ENCODE measurements at places on chromosomes 3 and 15.

DNA sequence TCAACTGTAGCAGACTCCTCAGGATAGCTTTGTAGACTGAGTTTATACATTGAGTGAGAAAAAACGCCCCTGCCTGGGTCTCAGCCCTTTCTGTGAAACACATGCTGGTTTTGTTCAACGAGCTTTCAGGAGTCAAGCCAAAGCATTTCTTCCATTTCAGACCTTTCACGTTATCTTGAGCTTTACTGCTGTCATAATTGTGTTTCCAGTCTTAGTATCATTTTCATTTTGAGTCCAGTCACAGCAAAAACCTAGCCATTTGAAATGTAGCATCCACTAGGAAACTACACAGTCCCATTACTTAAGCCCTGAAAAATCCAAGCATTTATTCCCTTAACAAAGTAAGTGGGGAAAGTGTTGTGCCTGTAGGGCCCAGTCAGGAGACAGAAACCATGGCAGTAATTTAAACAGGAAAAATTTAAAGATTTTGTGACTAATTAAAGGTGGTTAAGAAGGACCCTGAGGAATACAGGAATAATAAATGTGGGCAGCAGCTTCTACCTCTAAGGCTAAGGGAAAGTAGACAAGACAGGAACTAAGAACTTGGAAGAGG, 110.1 kb upstream of the ABHD17C start:
- DNase-seq: no peak

DNA sequence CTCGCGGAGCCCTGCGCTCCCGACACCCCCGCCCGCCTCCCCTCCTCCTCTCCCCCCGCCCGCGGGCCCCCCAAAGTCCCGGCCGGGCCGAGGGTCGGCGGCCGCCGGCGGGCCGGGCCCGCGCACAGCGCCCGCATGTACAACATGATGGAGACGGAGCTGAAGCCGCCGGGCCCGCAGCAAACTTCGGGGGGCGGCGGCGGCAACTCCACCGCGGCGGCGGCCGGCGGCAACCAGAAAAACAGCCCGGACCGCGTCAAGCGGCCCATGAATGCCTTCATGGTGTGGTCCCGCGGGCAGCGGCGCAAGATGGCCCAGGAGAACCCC, 464 bp downstream of the SOX2 start:
- DNase-seq: no peak

- no peak for DNase-seq
Measured at GRCh38 chr15:73602446-73602843, 30.7 kb downstream of the NPTN start.

GRCh38 chr3:141870091-141870687, 6.3 kb upstream of the ATP1B3 start:
- no peak for DNase-seq

DNA sequence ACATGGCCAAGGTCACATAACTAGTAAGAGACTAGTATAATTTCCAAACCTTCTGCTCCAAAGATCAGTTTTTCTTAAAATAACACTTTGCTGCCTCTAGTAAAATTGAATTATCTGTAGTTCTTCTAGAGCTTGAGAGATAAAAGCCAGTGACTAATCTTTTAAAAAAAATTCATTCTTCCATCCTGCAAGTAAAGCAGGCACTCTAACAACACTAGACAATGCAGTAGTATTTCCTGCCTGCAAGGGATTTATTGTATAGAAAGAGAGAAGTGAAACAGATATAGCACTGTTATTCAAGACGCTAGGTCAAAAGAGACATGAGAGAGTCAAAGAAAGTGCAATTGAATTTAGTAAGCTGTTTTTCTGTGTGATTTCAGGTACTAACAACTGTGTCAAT, 159.5 kb upstream of the TBC1D5 start:
- no peak for DNase-seq

DNA sequence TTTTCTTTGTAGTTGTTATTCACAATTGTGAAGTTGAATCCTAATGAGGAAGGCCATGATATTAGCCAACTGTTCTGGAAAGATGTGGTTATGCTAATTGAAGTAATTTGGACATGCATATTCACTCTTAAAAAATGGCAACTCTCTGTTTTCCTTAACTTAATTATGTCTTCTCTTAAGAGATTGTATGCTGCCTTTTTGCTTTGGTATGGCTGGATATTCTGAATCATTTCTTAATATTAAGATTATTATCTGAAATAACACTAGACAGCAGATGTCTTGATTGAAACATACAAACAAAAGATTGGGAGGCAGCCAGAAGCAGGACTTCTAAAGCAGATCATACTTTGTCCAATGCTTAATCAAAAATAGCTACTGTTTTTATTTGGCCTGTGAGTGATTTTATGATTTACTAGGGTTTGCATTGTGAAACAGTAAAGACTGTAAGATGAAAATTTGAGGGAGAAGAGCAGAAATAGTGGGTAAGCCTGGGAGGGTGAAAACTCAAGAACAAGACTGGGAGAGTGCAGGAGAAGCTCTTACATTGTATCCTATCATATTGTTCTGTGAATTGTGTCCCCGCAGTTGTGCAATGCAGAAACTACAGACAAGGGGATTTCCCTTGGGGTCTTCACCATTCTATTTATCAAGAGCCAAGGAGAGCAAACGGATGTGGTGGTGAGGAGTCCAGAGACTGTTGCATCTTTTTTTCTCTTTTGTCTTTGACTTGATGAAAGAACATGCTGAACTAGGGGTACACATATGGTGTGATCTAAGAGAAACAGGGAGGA, 554.8 kb downstream of the TUSC7 start:
- DNase-seq: no peak

DNA sequence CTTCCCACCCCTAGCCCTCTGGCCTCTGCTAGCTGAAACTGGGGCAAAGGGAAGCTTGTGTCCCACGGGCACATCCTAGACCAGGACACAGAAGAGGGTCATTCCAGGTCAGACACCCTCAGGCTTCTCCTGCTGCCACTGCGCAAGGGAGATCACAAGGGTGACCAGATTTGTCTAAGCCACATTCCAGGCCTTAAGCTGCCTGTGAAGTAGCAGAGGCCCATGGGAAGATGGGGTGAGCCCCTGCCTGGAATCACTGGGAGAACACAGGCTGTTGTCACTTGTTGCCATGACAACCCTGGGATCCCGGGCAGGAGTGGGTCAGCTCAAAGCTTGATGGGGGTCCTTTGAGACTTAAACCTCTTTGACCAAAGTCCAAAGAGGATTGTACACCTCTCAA, 10.8 kb downstream of the STRA6 start:
- DNase-seq: no peak

- DNase-seq: no peak
Measured at GRCh38 chr15:66832664-66833063, 130.6 kb downstream of the SMAD6 start.

- no peak for DNase-seq
Measured at GRCh38 chr3:2847062-2847841, 262.9 kb downstream of the IL5RA start.

- no peak for DNase-seq
Measured at GRCh38 chr3:183468424-183468823, 40.0 kb upstream of the MCF2L2 start.

DNA sequence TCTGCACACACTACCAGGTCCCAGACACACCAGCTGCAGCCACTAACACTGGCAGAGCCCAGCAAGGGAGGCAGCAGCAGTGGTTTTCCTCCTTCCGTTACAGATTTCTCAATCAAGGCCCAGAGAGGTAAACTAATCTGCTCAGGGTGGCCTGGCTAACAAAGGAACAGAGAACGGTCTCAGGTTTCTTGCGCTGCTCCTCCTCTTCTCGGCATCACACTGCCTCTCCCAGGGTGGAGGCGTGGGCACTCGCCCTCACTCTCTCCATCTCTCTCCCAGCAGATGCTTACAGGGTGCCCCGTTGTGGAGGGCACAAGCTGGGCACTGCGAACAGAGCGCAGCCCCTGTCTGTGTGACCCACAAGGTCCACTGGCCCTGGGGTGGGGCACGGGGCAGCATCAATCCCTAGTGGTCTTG, 228.7 kb downstream of the VPS13C start:
- DNase-seq: no peak

GRCh38 chr3:36477655-36478054, 97.4 kb downstream of the STAC start:
- DNase-seq: no peak

GRCh38 chr3:171168086-171168485, 141.6 kb upstream of the SLC2A2 start:
- no peak for DNase-seq

DNA sequence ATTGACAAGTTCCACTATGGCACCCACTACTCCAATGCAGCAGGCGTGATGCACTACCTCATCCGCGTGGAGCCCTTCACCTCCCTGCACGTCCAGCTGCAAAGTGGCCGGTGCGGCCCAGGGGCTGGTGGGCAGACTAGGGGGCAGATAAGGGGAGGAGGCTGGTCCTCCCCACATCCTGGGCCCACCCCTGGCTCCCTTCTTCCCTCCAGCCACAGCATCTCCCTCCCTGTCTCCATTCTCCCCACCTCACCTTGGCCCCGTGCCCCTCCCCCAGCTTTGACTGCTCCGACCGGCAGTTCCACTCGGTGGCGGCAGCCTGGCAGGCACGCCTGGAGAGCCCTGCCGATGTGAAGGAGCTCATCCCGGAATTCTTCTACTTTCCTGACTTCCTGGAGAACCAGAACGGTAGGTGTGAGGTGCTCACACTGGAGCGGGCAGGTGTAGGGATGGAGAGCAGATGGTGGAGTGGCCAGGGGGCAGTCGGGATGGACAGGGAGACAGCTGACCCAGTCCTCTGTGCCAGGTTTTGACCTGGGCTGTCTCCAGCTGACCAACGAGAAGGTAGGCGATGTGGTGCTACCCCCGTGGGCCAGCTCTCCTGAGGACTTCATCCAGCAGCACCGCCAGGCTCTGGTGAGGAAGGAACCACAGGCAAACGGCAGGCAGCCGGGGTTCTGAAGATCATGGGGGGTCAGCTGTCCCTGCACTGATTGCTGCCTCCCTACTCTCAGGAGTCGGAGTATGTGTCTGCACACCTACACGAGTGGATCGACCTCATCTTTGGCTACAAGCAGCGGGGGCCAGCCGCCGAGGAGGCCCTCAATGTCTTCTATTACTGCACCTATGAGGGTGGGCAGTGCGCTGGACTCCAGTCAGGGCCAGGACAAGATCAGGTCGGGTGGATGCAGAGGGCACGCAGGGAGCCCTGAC, 26.0 kb downstream of the NBEAL2 start:
- DNase-seq: no peak

GRCh38 chr3:110685630-110686029, 386.0 kb upstream of the NECTIN3 start:
- DNase-seq: no peak

DNA sequence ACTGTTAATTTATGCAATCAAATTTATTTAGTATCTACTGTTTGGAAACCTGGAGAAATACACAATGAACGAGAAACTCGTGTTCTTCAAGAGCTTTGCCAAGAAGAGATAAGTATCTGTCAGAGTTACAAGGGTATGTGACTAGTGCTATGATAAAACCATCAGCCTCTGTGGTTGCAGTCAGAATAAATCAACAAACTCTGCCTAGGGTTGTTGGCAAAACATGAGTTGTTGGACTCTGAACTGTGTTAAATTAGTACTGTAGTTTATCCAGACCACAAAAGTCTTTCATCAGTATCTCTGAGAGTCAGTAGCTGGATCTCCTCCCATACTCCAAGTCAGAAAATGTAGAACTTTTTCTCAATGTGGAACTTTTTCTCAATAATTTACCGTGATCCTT, 918.4 kb downstream of the NAALADL2 start:
- DNase-seq: no peak

- DNase-seq: no peak
Measured at GRCh38 chr3:67937498-67938118, 283.2 kb upstream of the SUCLG2 start.

GRCh38 chr3:25144430-25144829, 283.6 kb upstream of the RARB start:
- DNase-seq: no peak

- no peak for DNase-seq
Measured at GRCh38 chr3:108863799-108864135, 41.2 kb downstream of the TRAT1 start.

DNA sequence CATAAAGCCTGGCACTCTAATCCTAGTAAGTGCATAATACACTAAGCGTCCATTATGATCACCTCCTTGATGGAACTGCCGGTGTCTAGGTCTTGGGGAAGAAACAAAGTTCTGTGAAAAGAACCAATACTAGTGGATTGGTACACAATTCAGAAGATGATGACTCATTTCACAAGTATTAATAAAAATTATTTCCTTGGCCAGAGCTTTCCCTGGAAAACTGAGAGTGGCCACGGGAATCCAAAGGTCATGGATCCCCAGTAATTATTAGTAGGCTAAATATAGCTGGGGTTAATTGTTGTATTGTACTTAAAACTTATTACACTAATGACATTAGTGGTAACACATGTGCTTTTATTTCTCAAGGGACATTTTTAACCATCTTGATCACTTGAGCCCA, 808.0 kb upstream of the NR2F2 start:
- no peak for DNase-seq

- peak; percentile 48 for DNase-seq
Measured at GRCh38 chr3:57152151-57153143, 12.7 kb downstream of the IL17RD start.

DNA sequence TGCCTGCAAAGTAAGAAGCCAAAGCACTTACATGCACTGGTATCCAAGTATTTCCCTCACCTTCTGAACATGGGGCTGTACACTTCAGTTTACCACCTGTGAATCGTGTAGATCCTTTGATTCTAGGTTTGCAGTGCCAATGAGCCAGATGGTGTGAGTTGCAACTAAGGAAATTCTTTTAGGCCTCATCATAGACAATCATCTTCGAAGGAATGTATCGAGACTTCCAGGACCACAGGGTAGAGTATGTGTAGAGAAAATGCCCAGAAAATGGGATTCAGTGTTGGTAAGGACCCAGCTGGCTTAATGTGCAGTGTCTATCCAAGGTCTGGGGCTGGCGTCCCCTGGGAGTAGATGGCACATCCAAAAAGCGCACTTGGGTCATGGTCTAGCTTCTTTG, 323.2 kb upstream of the TPM1 start:
- DNase-seq: no peak

DNA sequence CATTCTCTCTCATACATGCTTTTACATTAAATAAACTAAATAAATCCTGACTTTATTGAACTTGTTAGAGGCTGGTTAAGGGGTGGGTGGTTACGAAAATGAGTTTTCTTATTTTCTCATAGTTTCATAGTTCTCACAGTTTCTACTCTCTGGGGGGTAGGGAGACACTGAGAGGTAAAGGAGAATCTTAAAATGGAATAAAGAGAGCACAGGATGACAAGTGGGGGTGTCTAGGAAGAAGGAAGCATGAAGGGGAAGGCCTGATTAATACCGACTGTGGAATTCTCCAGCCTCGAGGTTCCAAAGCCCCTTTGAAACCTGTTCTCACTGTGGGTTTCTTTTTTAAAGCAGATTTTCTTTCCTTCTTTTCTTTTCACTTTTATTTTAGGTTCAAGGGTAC, 66.4 kb upstream of the TRA2B start:
- no peak for DNase-seq

- DNase-seq: no peak
Measured at GRCh38 chr3:154849408-154849807, 230.7 kb upstream of the MME start.

Data from amygdala (tissue), 56 donors.